SHP77 (cell line): ENCODE measurements at places on chromosomes 6 and 20.
A peak's percentile ranks its signal among the peaks of the same experiment; 100 is the strongest.

DNA sequence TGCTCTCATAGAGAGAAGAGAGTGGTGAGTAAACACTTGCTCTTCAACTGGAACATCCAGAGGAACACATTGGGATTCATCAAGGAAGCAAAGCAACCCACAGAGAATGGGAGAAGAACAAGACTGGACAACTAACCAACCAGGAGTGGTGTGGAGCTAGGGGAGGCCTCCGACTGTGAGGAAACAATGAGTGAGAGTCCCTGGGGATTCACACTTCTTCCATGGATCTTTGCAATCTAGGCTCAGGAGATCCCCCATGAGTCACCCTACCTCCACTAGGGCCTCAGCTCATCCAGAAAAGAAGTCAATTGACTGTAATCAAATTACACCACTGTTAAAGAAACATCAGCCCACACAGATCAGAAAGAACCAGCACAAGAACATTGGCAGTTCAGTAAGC lies 42.3 kb upstream of the CLVS2 start:
- no peak for DNase-seq

GRCh38 chr6:30130887-30131862 lies 4.8 kb upstream of the TRIM40 start:
- DNase-seq = peak; percentile 86

- DNase-seq = no peak
Observed at GRCh38 chr6:142685852-142686506, 259.0 kb downstream of the HIVEP2 start.

- no peak for DNase-seq
Observed at GRCh38 chr6:169880516-169880915, 129.1 kb downstream of the ERMARD start.

GRCh38 chr20:56628873-56629463 lies at the start of gene TFAP2C:
TFAP2C (plus strand) TSS chr20:56629306; CDS start chr20:56629545, 239 bp downstream.
- no peak for DNase-seq

DNA sequence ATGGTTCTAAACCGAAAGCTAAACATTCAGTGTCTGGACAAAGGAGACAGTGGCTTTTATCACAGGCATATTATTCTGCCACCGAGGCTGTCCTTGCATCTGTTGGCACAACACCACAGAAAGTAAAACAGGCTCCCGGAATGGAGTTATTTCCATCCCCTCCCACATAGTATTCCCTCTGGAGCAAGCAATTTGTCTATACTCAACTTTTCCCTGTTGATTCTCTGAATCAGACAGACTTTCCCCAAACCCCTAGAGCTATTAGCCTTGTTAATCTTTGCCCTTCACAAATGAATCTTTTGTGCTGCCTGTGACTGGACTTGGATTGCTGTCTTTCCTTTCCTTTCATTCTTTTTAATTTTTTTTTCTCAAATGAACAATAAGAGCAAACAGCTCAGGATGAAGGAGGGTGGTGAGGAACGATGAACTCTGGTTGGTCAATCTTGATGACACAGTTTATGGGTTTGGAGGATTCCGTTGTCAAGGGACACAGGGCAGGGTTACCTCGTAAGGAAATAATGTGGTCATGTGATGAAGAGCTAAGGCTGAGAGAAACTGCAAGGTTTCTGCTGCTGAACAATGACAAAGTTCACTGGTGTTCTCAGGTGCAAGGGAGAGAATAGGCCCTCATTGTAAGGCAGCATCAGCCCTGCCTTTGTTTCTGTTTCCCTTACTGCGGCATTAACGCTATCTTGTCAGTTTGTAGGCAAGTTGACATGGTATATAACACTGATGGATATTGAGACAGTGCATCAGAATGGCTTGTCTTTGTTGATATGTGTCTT lies 275.0 kb upstream of the BMP2 start:
- DNase-seq = no peak

DNA sequence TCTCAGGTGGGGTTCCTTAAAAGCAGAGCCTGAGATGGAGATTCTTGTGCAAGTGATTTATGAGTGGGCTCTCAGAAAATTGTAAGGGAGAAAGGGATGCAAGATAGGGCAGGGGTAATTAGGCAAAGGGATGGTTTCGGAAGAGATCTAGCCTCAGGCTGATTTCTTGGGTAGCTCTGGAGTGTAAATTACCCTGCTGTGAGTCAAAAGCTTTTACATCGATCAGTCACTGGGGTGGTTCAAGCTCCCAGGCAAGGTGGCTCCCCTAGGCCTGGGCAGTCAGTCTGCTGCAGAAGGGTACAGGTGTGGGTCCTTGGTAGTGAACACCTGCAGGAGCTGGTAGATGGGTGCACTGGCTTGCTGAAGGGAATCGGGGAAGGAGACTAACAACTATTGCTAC lies 11.1 kb upstream of the PM20D2 start:
- DNase-seq = no peak

- no peak for DNase-seq
Observed at GRCh38 chr6:30557683-30557981, 537 bp downstream of the PRR3 start.

DNA sequence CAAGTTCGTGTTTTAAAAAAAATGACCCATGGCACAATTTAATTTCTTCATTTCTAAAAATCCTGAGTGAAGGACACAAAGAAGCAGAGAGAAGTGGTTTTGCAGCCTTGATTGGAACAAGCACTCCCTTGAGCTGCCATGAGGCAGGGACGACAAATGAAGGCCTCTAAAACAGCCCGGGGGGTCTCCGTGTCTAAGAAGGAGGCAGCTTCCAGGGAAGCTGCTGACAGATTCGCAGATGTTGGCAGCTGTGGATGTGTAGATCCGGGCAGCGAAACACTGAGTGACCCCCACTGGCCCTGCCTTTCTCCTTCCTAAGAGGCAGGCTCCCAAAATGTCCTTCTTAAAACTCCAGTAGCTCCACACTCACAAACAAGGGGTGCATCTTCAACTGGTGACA lies 9.6 kb upstream of the LBP start:
- DNase-seq = no peak

DNA sequence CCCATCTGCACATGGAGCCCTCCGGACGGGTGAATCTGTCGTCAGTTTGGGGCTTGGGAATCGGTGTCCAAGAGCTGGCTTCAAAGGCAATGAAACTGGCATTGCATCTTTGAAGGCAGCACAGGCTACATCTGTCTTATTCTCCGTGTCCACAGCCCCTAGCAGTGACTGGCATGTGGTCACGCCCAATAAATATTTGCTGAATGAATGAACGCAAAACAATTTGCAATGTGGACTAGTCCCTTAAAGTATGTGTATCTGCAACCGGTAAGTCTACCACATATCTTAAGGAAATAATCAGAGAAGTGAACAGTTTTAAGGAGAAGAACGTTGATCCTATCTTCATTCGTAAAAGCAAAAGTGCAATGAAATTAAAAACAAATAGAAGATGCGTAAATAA lies 8.0 kb upstream of the PMEPA1 start:
- no peak for DNase-seq

DNA sequence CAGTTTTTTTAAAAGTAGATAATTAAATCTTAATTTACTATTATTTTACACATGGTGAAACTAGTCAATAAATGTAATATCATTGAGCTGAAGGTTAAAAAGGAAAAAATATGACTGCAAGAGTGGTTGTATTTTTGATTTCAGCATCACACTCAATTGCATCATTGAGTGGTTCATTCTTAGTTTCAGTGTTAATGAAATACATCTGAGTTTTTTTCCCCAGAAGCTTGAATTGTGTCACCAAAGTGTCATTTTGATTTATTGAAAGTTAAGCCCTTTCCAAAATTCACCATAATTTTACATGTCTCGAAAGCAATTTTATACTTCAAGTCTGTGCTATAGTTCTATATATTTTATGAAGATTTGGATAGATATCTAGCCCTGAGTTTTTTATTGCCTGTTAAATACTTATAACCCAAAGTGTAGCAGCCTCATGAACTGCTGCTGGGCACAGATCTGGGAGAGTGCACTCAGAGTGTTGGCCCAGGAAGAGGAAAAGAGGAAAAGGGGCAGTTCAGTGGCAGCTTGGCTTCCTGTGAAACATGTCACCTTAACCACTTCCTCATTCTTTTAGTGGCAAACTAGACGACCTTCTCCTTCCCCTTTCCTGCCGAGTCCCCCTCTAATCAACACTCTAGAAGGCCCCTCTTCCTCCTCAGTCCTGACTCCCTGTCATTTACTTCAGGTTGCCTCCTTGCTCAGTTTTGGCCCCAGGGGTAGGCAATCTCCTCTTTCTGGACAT lies 140.7 kb downstream of the ESR1 start:
- DNase-seq = no peak

DNA sequence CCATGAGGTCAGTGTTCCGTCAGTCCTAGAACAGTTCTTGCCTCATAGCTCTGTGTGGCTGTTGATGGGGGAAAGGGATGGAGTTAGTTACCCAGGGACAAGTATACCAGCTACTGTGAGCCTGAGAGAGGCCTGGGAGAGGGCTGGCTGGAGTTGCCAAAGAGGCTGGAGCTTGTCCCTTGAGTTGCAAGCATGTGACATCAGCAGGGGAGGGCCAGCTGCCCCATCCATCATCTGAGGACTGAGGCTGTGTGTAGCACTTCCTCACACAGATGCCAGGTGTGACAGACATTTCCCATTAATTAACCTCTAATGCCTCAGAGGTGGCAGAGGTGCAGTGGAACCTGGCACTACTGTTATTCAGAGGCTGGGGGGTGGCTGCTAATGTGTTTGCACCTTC lies 131.6 kb downstream of the PHACTR3 start:
- peak; percentile 28 for DNase-seq

GRCh38 chr6:56292505-56293181 lies 45.3 kb upstream of the COL21A1 start:
- DNase-seq = peak; percentile 38

DNA sequence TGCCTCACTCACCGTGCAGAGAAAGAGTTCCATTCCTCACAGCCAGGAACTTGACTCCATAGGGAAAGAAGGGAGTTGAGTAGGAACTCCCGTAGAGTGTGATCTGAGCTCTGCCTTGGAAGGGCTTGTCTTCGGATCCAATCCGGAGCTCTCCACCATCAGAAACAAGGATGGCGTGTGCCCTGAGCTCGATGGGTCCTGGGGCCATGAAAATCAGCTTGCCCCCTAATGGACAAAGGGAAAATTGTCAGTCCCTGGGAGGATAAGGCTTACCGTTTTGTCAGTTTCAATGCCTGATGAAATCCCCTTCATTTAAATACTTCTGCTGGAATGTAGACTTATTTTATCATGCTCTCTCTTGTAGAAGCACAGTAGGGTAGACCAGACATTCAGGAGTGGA lies 153.3 kb downstream of the PKHD1 start:
- DNase-seq = no peak

- no peak for DNase-seq
Observed at GRCh38 chr6:146613947-146614346, 15.2 kb downstream of the ADGB start.

DNA sequence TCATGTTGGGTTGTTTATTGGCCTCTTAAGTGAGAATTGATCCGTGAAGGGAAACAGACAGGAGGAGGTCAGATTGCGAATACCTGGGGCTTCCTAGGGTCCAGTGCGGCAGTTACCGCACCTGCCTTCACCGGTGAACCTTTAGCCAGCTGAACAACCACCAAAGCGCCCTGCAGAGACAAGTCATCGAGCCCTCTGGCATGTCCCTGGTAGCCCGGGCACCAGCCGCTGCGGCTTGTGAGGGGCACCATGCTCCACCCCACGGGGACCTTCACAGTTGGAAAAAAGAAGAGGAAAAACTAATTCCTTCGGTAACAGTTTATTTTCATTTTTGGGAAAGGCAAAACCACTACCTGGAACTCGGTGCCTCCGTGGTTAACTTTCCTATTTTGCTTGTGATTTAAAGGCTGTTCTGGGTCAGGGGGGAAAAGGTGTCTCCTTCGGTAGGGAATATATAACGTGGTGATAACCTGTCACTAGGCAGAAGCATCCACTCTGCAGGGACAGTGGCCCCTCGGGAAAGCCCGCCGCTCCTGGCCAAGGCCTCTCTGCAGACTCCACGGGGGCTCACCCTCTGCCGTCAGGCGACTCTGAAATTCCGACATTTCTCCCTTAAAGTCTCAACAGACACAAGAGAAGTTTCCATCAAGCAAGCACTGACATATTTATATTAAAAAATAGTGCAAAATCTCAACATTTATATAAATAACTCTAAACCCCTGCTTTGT lies 30.7 kb upstream of the ZBP1 start:
- DNase-seq = no peak

DNA sequence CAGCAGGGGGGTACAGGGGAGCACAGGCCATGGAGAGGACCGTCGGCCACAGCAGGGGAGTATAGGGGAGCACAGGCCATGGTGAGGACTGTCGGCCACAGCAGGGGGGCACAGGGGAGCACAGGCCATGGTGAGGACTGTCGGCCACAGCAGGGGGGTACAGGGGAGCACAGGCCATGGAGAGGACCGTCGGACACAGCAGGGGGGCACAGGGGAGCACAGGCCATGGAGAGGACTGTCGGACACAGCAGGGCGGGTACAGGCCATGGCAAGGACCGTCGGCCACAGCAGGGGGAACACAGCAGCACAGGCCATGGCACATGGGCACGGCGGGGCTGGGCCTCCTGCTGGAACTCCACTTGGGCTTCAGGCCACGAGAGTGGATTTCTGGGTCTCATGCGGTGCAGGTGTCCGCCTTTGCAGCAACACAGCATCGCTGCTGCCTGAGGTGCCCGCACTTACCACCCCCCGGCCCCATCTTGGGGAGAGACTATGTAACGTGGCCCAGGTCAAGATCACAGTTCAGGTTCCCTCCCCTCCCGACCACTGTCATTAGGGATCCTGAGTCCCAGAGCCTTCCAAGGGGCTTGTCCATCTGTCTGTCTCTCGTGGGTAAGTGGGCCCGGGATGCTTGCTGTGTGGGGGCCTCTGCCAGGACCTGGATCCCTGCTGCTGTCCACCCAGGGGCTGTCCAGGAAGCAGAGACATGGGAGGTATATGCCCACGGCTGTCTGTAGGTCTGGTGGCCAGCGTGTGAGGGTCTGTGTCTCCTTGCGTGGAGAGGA lies 2.5 kb downstream of the NPBWR2 start:
- no peak for DNase-seq
